ENCODE measurements at places on chromosomes 3 and 15. TPM values are rescaled to one million over a fixed set of nuclear protein-coding genes. Genes with fewer than 3 reads are reported as not detected.
A peak's percentile ranks its signal among the peaks of the same experiment; 100 is the strongest.

- DNase-seq, result no peak
Measured at GRCh38 chr3:15766406-15766805, 31.4 kb downstream of the ANKRD28 start.

- no peak for DNase-seq
Measured at GRCh38 chr3:78728406-78729145, 1039.2 kb downstream of the ROBO1 start.

Gene DNAH12
- 0.21 TPM for total RNA-seq

- no peak for DNase-seq
Measured at GRCh38 chr3:45874677-45875346, 11.5 kb upstream of the CCR9 start.

- DNase-seq, result no peak
Measured at GRCh38 chr3:168044049-168044448, 51.7 kb downstream of the GOLIM4 start.

Gene RAB43
- 95.5 TPM for total RNA-seq

DNA sequence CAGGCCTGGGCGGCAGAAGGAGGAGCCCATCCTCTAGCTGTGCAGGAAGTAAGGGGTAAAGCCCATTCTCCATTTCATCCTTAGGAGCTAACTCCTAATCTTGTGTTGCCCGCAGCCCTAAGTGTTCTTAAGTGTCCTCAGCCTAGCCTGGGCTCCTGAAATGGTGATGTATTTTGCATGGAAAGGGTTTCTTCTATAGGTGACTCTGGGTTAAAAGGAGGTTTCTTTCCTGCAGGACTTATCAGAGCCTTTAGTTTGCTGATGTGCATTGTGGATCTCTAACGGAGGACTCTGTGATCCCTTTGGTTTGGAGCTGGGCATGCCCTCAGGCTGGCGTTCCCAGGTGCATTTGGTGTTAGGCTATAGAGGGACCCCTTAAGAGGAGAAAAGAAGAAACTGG is 48.5 kb upstream of the TRPM1 start:
- DNase-seq, result no peak

DNA sequence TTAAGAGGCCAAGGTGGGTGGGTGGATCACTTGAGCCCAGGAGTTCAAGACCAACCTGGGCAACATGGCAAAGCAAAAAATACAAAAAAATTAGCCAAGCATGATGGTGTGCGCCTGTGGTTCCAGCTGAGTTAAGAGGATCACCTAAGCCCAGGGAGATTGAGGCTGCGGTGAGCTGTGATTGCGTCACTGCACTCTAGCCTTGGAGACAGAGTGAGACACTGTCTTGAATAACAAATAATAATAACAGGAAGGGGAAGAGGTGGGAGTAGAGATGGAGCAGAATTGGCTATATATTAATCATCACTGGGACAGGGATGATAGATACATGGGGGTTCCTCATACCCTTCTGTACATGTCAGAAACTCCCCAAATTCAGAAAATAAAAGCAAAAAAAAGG is 23.8 kb upstream of the NMB start:
- peak; percentile 45 for DNase-seq

Gene WDR48
- 61.0 TPM for total RNA-seq

- no peak for DNase-seq
Measured at GRCh38 chr3:170346481-170347392, 10.8 kb upstream of the SKIL start.

DNA sequence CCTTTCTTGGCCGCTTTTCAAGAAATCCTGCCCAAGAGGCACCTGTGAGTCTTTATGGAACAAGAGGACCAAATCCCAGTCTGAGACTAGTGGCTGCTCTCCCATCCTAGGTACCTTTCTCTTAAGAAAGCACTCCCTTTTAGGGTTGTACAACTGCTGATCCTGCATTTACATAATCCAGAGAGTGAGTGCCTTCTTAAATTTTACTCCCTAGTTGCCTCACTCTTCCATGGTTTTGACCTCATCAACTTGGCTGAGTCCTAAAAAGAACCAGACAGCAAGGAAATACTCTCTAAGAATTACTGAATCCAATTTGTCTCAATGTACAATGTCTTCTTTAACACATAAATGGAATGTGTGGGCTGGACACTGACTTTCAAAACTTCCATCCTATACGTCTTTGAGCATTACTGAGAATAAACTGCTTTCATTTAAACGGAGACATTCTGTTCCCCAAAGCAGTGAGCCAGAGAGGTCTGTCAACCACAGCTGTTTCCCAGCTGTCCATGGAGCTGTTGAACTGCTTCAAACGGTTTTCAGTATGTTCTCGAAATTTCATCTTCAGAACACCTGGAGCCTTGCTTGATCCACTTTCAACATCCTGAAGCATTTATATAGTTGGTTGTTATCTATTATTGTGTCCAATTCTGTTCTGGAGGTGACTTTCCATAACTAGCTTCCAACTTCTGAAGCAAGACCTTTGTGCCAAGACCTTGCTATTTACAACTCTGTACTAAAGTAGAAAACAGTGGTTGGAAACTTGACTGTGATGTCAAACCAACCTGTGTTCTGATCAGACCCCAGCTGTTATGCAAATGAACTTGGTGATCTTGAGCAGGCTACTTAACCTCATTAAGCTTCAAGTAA is 179.1 kb downstream of the SLC9A9 start:
- DNase-seq, result no peak

DNA sequence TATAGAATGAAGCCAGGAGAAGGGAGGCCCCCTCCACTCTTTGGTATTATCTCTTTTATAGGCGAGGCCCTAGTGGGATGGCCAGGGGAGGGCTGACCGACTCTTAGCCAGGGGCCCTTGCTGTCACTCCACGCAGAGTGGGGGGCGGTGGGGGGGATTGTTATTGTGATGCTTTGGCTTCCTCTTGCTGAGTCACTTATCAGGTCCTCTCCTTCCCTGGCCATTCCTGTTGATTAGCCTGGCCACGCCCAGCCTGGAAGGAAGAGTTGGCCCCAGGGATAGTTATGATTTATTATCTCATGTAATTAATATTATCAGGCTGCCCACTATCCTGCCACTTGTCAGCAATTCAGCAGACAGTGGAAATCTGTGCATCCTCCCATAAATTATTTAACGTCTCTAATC is 25.5 kb upstream of the SKOR1 start:
- DNase-seq, result no peak

- no peak for DNase-seq
Measured at GRCh38 chr3:101117465-101117864, 124.2 kb upstream of the ABI3BP start.

DNA sequence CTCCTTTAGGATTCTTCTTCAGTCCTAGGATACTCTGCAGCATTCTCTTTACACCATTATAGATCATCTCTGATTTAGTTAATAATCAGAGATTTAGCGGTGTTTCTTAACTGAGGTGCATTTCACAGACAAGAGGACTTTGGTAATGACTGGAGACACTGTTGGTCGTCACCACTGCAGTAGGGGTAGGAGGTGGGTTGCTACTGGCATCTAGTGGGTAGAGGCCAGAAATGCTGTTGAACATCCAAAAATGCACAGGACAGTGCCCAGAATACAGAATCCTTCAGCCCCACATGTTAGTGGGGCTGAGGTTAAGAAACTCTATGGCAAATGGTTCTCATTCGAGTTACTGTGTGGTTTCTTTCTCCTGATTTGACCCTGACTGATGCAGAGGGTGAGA is 80.4 kb upstream of the LMCD1 start:
- no peak for DNase-seq

DNA sequence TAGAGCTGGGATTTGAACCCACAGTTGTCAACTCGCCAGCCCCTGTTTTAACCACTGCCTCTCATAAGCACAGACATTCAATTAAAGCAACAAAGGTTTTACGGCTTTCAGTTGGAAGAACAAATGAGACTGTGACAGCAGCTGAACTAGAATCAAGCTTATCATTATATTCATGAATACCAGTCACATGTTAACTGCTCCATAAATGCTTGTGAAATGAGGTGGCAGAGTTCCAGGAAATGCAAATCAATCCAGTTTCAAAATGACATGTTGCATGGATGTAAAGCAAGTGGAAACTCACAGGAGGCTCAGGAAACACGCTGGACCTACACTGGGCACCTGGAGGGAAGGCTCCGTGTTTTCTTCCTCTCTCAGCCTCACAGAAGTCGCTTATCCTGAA is 3.9 kb downstream of the GP5 start:
- DNase-seq, result no peak

- DNase-seq, result no peak
Measured at GRCh38 chr3:82002986-82003642, 241.7 kb upstream of the GBE1 start.

DNA sequence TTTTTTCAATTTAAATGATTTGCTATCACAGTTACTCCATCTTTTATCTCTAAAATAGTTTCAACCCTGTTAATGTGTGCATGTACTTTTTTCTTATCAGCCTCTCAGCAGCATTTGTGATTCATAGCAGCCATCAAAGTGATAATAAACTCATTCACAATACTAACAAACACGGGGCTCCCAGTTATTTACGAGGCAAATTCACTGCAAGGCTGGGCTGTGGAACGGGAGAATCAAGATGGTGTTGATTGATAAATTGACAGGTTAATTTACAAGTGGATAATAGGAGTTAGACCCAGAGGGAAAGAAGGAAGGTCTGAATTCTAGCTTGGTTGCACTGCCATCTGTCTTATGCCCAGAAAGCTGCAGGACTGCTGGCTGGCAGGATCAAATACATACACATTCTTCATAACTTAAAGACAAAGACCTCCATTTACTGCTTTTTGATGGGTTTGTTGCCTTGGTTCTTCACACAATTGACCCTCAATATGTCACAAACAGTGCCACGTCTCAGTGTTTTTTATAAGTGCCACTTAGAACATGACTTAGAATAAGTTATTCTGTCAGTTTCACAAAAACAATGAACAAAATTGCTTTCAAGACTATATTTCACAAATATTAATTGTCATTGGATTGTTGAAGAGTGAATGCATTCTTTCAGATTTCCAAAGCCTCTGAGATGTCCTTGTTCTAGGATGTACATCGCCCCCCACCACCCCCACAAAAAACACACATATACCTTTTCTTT is 562.8 kb downstream of the NR2F2 start:
- no peak for DNase-seq

DNA sequence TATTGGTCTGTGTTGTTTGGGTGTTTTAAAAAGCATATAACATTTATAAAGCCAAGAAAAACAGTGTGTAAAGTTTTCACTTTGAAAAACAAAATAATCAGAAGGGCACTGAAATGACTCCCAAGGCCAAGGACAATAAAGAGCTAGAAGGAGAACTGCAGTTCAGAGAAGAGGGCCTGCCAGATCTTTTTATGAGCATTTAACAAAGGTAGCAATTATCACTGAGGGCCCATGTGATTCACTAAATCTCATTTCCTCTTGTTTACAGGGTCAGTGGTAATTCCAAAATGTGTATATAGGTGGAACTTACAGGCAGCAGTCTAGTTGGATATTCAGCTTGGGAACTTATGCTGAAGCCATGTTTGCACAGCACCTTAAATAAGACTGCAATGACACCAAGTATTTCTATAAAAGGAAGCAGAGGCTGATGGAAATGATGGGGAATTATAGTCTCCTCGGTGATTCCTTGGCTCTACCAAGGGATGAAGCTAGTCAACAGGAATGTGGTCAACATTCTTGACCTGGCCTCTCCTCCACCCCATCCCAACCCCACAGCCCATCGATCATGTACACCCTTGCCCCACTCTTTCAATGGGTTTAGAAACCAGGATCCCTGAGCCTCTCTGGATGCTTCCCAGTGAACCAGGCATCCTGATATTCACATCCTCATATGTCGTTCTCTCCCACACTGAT is 54.4 kb upstream of the THUMPD3 start:
- DNase-seq, result no peak

DNA sequence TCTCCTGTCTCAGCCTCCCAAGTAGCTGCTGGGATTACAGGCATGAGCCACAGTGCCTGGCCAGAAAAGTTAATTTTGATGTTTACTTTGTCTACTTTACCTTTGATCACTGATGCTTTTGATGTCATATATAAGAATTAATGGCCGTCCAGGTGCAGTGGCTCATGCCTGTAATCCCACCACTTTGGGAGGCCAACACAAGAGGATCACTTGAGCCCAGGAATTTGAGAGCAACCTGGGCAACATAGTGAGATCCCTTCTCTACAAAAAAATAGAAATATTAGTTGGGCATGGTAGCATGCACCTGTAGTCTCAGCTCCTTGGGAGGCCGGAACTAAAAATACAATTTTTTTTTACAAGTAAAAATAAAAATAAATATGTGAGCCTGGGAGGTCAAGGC is 6.8 kb upstream of the INO80 start:
- DNase-seq, result no peak

DNA sequence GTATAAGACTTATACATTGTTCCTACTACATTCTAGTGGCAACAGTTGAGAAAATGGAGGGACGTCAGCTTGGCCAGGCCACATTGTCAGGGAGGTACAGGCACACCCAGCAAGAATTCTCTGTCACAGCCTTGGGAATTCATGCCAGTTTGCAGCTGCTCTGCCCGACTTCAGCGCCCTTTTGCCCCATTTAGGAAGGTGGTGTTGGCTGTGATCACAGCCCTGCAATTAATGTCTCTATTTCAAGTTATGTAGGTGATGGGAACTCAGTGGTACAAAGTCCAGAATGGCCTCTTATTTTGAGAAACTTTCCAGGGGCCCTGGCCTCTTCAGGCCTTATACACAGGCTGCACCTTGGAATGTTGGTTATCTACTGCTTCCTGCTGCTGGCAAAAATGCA is 26.7 kb downstream of the AMOTL2 start:
- DNase-seq, result no peak

- no peak for DNase-seq
Measured at GRCh38 chr3:114011059-114011797, 45.1 kb downstream of the CCDC191 start.

Gene ISLR
- 0.12 TPM for total RNA-seq

GRCh38 chr3:4729061-4729973 is 236.2 kb downstream of the ITPR1 start:
- DNase-seq, result no peak

DNA sequence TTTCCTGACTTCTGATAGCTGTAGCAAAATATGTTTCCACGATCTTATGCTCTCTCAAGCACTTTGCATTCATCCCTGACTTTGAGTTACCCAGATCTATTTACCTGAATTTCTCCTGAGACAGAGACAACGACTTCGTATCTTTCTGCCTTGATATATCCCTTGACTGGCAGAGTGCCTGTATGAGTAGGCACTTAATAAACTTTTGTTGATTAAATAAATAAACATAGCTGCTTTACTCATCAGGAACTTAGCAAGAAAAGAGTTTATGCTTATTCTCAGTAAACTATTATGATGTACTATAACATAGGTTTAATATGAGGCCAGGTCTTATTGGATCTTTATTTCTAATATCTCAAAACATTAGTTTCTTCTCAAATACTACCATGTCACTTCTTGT is 85.6 kb upstream of the PHLDB2 start:
- no peak for DNase-seq

Gene SNTN
- total RNA-seq, result not detected

Gene ARL14
- not detected for total RNA-seq

Gene MYLK
- total RNA-seq, result not detected

Measured in activated T-cell treated with anti-CD3 and anti-CD28 coated beads, Interleukin-2, amount 50 U/mL, for 72 hours (primary cell).